NCI-H446 (cell line): ENCODE measurements at places on chromosomes 5 and 9.

DNA sequence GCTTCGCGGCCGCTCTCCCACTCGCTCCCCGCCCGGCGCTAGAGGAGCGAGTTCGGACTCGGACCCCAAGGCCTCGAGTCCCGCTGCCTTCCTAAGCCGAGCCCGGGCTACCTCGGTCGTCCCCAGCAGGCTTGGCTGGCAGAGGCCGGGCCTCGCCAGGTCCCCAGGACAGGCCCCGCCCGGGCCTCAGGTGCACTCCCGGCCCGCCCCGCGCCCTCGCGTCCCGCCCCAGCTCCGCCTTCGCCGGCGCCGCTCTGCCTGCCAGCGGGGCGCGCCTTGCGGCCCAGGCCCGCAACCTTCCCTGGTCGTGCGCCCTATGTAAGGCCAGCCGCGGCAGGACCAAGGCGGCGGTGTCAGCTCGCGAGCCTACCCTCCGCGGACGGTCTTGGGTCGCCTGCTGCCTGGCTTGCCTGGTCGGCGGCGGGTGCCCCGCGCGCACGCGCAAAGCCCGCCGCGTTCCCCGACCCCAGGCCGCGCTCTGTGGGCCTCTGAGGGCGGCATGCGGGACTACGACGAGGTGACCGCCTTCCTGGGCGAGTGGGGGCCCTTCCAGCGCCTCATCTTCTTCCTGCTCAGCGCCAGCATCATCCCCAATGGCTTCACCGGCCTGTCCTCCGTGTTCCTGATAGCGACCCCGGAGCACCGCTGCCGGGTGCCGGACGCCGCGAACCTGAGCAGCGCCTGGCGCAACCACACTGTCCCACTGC is at the start of gene SLC22A5:
TSS of gene SLC22A5 (plus strand) at position 237 of the 707 bp plus-strand sequence. CDS start at position 500, 263 bp downstream.
- peak; percentile 63 for DNase-seq

DNA sequence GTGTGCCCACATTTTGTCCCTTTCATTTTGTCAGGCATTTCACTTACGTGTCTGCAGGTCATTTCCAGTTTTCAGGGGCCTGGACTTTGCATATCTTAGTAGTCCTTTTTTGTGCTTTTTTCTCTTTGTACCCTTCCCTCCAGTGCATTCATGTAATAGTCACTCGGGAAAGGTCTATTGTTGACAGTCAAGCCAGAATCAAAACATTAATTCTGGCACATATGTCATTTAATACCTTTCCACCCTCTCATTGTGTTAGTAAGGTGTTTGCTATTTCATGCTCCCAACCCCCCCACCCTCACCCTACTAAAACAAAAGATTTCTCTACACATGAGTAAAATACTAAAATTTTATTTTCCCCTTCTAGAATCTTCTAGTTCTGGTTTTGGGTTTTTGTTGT is 42.7 kb downstream of the UGCG start:
- no peak for DNase-seq

- DNase-seq, result no peak
Observed at GRCh38 chr9:91060520-91061343, 259.1 kb downstream of the SYK start.

DNA sequence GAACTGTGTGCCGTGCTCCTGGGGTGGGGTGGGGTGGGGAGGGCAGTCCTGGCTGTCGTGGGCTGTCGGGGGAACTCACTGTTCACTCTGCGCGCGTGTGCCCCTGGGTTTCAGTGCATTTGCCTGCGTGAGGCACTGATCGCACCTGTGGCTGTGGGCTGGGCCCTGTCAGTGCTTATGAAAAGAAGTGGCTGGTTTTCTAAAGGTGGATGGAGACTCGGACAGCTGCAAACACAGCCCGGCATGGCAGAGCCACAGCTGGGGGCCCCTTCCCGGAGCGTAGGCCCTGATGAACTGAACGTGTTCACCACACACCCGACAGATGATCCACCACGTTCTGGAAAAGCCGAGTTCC is 42.7 kb downstream of the NKD2 start:
- DNase-seq, result no peak

DNA sequence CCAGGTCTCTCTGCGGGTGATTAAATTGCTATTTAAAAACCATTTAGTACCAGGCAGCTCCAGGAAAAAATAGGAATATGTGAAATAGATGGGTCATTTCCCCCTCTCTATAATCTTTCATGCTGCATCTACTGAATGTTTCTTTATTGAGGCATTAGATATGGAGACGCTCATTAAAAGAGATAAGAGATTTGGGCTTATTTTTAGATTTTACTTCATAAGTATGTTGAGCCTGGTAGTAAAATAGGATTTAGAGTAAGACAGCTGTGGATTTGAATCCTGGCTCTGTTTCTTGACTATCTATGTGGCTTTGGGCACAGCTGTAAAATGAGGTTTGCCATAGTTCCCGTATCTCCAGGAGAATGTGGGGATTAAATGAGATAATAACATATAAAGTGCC is 451.0 kb upstream of the GRIA1 start:
- DNase-seq, result no peak

DNA sequence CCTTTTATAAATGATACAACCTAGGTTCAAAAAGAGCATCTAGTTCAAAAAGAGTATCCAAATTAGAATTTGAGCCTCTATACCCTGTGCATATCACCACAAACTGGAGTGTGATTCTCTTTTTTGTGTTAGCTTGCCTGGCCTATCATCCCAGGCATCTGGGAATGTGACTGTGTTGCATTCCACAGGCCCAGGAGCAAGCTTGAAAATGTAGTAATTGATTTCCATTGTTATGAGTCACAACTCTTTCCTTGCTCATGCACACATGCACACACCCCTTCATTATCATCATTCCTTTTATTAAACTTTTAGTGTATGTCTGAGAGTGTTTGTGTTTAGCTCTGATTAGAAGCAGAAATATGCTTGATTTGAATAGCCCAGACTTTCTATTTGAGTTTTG is 75.2 kb downstream of the FCHO2 start:
- no peak for DNase-seq

GRCh38 chr9:113892861-113893491 is 16.9 kb downstream of the ZNF618 start:
- no peak for DNase-seq

DNA sequence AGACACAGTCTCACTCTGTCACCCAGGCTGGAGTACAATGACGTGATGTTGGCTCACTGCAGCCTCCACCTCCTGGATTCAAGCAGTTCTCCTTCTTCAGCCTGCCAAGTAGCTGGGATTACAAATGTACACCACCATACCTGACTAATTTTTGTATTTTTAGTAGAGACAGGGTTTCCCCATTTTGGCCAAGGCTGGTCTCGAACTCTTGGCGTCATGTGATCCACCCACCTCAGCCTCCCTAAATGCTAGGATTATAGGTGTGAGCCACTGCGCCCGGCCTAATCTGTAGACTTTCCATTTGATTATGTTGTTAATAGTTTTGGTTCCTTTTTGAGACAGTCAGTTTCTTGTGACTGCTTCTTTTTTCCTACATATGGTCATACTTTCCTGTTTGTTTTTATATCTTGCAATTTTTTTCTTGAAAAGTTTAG is 31.0 kb downstream of the MTREX start:
- no peak for DNase-seq

GRCh38 chr9:27528886-27529315 is 713 bp downstream of the MOB3B start:
- no peak for DNase-seq

DNA sequence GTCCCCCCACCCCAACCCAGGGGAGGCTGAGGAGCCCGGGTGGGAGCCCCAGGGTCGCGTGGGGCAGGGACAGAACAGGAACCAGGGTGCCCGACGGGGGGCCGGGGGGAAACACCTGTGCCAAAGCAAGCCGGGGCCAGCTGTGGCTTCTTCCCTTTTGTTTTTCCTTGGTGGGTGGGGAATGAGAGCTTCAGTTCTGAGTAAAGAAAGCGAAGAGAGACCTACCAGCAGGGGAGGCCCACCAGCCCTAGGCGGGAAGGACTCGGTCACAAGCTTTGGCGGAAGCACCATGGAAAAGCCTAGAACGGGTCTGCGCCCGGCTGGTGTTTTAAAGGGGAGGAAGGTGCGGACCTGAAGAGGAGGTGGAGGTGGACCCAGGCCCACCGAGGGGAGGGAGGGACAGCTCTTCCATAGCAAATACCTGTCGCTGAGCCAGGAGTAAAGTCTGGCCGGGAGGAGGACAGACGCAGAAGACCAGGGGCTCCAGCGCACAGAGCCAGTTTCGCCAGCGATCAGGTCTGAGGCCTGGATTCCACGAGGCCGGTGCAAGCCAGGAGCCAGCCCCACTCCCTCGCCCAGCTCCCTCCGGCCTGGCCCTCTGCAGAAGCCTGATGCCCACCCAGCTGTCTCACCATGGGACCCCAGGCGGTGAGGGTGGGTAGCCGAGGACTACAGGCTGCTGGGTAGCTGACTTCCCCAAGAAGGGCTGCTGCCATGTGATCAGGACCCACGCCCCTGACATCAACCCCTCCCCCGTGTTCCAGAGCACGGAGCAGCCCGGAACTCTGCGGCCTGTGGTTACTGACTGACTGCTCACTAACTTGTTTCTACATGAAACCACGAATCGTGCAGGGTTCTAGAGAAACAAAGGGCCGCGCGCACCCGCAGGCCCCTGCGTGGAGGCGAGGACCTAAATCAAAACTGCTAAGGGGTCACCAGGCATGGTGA is 849 bp upstream of the MGAT1 start:
- no peak for DNase-seq

DNA sequence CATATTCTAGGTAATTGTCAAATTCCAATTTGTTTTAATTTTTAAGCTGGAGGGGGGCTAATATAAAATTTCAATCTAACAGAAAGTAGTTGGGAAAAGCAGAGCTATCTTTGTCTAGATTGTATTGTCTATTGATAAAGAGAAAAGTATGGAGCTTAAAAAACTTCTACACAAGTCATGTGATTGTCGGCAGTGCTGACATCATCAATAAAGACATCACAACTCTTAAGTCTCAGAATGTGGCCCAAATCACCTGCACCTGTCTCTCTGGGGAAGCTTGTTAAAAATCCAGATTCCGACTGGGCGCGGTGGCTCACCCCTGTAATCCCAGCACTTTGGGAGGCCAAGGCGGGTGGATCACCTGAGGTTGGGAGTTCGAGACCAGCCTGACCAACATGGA is 333.8 kb downstream of the RASEF start:
- no peak for DNase-seq

GRCh38 chr9:125430161-125431011 is 168.8 kb downstream of the GAPVD1 start:
- DNase-seq, result no peak

- no peak for DNase-seq
Observed at GRCh38 chr9:76662476-76663281, 101.6 kb upstream of the PCA3 start.

DNA sequence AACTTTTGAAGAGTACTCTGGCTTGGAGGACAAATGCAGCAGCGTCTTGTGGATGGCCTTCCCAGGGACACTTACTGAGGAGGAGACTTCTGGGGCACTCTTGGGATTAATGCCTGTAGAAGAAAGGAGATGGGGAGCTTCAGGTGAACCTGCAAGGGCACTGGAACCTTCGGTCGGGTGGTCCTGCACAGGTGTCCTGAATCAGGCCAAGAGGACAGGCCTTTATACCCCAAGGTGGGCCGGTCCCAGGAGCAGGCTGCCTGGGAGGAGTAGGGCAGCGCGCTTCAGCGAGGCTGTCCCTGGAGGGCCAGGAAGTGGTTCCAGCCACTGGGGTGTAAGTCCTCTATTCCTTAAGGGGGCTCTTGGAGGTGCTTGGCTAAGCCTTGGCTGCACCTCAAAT is 27.9 kb downstream of the GADD45G start:
- no peak for DNase-seq

- no peak for DNase-seq
Observed at GRCh38 chr5:145859897-145860296, 12.9 kb downstream of the GRXCR2 start.

DNA sequence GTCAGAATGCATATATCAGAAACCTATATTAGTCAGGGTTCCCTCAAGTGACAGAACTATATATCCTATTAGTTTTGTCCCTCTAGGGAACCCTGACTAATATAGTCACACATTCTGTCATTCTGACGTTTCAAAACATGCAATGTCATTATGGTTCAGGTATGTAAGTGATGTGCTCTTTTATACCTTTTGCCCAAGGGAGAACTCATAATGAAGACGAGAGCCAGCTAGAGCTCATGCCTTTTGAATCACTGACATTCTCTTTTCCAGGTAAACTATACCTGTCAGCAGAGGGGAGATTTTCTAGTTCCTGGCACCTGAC is 576.7 kb downstream of the LRRC70 start:
- DNase-seq, result no peak

GRCh38 chr9:6852243-6852963 is 94.6 kb downstream of the KDM4C start:
- no peak for DNase-seq

DNA sequence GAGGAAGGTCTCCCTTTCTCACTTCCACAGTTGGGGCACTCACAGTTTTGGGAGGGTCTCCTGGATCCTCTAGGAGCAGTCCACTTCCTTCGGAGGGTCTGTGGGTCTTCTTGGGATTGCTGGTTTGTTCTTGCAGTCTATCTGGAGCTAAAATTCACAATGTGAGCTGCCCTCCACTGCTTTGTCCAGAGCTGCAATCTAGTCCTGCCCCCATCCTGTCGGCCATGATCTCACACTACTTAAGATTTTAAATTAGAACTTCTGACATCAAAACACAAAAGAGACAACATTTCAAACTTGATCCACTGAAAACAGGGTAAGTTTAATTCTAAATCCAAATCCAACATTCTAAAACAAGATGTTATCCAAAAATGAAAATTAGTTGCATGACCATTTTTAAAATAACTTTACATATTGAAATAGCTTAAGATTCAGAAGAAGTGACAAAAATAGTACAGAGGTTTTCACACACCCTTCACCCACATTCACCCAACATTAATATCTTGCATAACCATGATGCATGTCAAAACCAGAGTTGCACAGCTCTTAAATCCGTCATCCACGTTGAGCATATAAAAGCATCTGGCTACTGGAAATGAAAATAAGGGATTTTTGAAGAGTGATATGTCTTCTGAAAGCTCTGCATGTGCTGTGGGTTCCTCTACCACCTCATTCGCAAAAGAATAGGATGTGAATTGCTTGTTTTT is 113.7 kb upstream of the EPB41L4A start:
- DNase-seq, result no peak

- DNase-seq, result no peak
Observed at GRCh38 chr9:130058154-130058553, 4.4 kb downstream of the GPR107 start.

GRCh38 chr5:71629950-71630349 is 42.8 kb downstream of the MCCC2 start:
- no peak for DNase-seq

DNA sequence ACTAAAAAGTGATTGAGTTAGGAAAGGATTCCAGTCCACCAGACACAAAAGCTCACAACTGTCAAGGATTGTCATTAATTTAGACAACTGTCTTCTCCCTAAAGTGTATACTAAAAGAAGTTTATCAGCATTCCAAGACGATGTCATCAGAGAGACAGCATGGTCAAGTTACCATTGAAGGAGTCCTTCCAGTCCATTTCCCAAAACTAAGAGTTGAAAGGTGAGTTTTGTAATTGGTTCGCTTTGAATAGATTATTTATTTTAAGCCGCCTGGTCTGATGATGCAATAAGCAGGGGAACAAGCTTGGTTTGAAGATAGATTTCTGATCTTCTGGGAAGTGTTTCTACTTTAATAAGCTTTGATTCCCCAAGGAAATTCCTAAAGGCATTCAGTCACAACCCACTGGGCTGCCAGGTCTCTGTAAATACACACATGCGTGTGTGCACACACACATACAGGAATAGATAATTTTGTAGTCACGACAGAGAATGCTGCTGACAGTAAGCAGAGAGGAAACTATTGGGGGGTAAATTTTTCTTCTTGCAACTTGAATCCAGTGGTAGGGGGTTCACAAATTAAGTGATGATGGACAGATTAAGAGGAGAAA is 234.8 kb downstream of the PIK3R1 start:
- DNase-seq, result no peak
